Retina (tissue), 1 donor: ENCODE measurements at places on chromosomes 16 and 17.

GRCh38 chr16:67675579-67675935, 8.9 kb downstream of the C16orf86 start:
- no peak for DNase-seq

DNA sequence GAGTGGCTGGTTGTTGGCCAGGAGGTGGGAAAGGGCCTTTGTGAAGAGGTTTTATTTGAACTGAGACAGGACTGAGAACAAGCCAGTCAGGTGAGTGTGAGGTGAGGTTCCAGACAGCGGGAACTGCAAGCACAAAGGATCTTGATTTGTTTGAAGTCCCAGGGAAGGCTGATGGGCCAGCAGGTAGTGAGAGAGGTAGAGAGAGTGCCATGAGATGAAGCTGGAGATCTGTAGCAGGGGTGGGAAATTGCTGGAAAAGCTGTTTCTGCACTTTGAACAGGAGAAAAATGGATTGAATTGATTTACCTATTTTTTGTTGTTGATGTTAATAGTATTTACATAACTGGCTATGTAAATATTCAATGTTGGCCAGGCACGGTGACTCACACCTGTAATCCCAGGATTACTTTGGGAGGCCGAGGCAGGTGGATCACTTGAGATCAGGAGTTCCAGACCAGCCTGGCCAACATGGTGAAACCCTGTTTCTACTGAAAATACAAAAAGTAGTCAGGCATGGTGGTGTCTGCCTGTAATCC, 7.7 kb upstream of the DCTPP1 start:
- DNase-seq, result no peak

DNA sequence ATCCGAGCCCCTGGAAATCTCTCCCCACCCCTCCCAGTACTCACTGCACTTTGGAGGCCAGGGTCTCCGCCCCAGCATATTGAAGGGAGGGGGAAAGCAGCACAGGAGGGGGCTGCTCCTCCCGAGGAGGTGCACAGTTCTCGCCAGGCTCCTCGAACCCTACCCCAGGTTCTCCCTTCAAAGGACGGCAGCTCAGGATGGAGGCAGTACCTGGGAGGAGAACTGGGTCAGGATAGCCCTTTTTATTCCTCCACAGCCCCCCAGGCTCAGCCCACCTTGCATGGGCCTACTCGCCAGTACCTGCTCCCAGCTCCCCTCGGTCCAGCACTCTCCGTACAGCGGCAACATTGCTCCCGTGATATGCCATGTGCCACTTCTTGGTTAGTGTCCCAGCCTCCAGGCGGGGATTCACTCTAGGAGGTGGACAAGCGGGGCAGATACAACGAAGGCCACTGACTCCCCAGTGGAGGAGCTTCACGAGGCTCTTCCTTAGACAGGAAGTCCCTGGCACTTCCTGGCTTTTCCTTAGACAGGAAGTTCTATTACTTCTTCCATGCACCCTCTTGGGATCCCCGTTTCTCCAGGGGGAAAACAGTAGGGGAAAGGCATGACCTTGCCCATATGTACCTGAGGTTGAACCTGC, 2.1 kb upstream of the GPS2 start:
- no peak for DNase-seq

DNA sequence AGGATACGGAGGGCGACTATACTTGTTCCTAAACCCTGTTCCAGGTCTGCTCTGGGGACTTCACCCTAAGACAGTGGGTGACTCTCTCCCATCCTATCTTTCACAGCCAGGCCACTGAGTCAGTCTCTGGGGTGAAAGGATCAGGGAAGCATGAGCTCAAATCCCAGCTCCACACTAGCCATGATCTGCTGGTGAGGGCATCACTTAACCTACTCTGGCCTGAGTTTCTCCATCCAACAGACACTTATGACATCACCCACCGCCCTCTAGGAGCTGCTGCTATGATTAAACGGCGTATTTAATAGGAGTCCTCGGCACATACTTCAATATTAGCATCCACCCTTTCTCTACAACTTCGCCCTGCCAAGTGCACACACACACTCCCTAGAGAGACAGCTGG, 10.1 kb downstream of the GAST start:
- DNase-seq, result no peak

GRCh38 chr16:75263963-75264445, 12.6 kb upstream of the BCAR1 start:
- no peak for DNase-seq

DNA sequence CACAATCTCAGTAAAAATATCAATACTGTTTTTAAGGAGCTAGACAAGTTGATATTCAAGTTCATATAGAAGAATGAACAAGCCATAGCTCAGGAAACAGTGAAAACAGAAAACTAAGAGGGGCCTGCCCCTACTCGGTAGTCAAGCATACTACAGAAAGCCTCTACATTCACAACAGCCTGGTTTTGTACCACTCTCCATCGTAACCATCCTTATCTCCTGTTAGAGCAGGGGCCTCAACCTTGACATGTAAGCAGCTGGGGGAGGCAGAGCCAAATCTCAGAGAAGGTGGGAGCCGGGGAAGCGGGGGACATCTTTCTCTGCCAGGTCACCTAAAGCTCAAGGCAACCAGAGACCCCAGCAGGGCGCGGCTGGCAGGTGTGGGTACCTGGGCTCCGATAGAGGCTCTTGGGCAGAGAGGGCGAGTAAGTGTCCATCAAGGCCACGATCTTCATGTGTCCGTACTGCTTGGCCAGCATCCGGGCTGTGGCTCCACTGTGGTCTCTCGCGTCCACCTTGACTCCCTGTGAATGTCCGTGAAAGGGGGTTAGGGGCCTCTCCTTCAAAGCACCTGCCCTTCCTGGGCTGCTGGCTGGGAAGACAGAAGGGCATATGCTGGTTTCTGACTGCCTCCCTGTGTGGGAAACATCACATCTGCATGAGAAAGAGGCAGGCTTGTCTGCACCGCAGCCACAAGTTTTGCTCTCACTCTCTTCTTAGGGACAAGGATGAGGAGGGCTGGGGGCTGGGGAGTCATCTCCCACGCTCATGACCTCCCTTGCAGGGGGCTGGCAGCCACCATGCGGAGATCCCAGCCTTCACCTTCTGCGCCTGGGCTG, 20.2 kb downstream of the ANKS3 start:
- DNase-seq, result no peak

DNA sequence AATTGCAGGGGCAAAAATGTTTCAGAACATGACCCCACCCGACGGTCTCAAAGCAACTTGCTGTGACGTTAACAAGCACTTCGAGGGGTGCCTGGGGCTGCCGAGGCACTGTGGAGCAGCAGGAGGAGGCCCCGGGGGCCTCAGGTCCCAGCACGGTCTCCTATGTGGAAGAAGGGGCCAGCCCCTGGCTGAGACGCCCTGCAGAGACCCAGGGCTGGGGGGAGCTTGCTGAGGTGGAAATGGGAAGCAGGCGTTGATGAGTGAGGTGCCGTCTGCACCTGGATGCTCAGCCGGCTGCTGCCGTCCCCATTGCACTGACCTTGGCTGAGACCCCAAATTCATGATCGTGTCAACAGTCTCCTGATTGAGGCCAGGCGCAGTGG, 46.5 kb downstream of the NT5M start:
- DNase-seq, result no peak

DNA sequence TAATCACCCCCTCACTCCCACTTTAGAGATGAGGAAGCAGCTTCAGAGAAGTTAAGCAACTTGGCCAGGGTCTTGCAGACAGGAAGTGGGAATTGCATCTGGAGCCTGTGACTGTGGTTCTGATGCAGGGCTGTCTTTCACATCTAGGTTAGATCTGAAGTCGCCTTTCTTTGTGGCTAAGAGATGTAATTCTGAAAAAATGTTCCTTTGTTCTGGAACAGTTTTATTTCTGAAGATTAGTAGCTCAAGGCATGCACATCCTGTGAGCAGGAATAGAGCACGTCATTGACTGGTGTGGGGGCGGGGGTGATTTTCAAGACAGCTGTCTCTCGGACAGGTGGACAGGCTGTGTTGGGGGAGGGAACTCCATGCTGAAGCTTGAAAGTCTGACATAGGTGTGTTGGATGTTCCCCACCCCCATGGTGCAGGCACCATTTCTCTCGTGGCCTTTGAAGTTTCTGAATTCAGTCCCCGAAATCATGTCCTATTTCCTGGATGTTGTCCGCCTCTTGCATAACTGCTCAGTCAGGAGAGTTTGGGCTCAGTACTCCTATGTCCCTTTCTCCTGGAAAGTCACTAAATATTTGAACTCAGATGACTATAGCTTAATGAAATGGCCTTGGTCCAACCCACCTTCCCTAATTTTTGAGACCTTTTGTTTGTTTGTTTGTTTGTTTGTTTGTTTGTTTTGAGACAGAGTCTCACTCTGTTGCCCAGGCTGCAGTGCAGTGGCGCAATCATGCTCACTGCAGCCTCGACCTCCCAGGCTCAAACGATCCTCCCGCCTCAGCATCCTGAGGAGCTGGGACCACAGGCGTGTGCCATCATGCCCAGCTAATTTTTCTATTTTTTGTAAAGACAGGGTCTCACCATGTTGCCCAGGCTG, 21.0 kb upstream of the HERPUD1 start:
- no peak for DNase-seq

- DNase-seq, result peak; percentile 68
Observed at GRCh38 chr16:50862818-50863643, 121.1 kb downstream of the CYLD start.

DNA sequence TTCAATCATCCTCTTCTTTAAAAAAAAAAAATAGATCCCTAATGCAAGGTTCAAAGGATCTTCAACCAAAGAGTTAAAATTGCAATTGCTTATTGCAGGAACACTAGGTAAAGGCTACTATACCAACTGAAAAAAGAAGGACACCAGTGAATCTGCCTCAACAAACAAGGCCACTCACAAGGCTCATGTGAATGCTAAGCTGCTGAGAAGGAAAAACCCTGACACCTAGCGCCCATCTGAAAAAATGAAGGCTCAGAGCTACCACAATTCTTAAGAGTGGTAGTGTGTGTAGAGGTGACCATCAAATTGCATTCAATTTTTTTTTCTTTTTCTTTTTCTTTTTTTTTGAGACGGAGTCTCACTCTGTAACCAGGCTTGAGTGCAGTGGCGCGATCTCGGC, 201.6 kb upstream of the C17orf78 start:
- DNase-seq, result peak; percentile 44

GRCh38 chr16:57255686-57256415, 10.8 kb downstream of the ARL2BP start:
- no peak for DNase-seq
